ENCODE measurements at places on chromosomes 4 and X.

GRCh38 chr4:121070696-121071639 is 1.4 kb downstream of the NDNF start:
- no peak for DNase-seq

- no peak for DNase-seq
These were observed 717.8 kb upstream of the PCDH7 start for GRCh38 chr4:30002341-30002740.

- DNase-seq: no peak
These were observed 76.9 kb upstream of the CAMK2D start for GRCh38 chr4:113838460-113838859.

DNA sequence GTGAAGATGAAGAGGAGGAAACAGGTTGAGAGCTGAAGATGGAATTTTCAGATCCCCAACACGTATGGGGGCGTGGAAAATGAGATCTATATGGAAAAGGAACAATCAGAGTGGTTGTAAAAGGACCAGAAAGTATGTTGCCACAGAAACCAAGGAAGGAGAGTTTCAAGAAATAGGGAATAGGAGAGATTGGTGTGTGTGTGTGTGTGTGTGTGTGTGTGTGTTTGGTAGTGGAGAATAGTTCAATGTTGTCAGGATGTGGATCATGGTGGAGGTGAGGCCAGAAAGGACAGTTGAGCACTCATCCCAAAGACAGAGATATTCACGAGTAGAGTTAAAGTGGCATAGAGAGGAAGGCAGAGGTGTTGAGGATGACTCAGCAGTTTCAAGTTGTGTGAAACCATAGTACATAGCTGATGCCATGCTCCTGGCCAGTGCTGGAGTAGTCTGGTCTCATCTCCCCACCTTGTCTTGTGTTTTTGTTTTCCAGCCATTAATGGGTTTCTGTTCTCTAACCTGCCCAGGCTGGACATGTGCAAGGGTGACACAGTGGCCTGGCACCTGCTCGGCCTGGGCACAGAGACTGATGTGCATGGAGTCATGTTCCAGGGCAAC is 36.1 kb downstream of the HEPH start:
- no peak for DNase-seq

DNA sequence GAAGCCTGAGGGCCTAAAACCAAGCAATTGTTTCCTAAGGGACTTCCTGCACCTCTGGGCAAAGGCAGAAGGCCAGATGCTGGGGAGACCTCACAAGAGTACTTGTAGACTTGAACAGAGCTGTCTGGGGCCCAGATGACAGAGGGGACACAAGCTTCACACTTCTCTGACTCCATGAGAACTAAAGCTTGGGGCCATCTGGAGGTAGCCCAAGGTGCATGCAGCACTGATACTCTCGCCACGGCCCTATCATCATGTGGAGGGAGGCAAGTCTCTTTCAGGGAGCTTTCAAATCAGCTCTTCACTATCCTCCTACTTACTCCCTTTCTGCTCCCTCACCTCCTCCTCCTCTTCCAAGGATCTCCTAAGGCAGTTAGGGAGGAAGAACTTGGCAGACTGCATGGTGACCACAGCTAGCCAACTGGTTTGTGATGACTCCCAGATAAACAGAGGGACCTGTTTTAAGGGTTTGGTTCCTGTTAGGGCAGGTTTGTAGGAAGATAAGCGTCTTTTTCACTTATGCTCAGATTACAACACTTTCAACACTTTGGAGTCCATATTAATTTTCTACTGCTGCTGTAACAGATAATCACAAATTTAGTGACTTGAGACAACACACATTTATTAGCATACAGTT is 23.8 kb downstream of the MSL3 start:
- DNase-seq: no peak

DNA sequence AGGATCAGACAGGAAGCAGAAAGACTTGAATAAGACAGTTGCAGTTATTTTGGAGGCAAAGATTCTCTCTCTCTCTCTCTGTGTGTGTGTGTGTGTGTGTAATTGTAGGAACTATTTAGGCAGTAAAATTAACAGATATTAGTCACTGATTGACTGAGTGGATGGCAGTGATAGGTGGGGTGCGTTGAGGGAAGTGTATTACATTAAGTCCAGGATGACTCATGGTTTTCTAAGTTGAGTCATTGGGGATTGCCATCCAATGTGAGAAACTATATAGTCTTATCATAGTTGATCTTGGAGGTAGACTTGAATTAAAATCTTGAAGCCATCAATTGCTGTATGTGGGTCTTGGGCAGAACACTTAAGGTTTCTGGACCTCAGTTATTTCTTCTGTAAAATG is 75.4 kb downstream of the AR start:
- DNase-seq: no peak

DNA sequence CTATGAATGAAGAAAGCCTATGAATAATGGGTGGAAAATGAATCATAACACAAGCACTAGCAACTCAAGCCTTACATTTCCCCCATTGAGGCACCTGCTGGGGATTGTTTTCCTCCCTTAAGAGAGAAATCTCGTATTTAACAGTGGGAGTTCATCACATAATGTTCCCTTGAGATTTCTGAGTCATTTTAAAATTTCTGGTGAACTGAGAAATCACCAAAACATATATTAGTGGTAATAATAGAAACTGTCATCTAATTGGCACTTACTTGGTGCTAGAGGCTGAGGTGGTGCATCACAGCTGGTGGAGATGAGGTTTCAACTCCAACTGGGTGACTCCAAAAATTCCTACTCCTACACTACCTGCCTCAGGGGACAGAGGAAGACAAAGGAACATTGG is 561.3 kb upstream of the LCORL start:
- DNase-seq: no peak

Measured in frontal cortex (tissue), 4 donors.